Natural killer cell treated with Interleukin-12 subunit alpha and Interleukin-12 subunit beta and Interleukin-15 and Interleukin-18, amount 100 ng/mL, for 72 hours (primary cell): ENCODE measurements at places on chromosomes 13 and 19.

GRCh38 chr19:4442819-4443146 lies 14.8 kb downstream of the UBXN6 start:
- DNase-seq, result no peak

GRCh38 chr13:48491423-48492095 lies 41.3 kb downstream of the RCBTB2 start:
- DNase-seq, result no peak

- DNase-seq, result no peak
Observed at GRCh38 chr13:113821847-113822246, 42.0 kb downstream of the GAS6 start.

- DNase-seq, result no peak
Observed at GRCh38 chr19:51141181-51141580, 920 bp upstream of the SIGLEC7 start.

DNA sequence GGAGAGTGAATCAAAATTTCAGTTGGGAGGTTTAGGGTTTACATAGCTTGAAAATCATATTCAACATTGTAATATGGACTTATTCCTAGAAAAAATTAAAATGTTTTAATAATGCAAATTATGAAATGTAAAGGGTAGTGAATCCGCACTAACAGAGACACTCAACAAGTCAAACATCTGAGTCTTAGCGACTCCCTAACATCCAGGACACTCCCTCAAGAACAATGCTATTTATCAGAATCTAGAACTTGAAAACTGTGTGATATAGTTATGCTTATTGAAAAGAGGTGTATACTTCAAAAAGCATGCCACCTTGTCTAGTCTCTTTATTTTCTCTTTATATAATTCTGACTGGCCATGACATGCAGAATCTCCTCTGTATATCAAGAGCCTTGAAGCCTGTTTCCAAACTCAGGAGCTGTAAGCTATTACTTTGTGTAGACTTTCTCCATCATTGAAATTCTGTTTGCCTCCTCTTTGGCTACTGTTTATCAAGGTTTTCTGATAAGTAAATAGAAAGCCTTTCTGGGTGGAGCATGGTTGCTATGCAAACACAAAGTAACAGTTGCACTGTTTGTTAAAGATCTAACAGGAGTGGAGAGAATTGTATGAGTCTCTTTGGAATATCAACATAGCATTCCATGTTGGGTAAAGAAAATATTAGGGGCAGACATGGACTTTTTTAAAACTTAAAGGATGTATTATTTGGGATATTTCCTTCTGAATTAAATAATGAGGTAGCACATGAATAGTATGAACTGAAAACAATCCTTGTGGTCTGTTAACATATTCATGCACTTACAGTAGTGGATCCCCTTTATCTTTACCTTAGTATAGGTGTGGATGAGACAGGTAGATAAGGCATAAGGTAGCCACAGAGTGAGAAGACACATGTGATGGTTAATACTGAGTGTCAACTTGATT lies 56.4 kb upstream of the MBNL2 start:
- DNase-seq, result no peak

GRCh38 chr13:25281935-25282332 lies 5.4 kb downstream of the MTMR6 start:
- no peak for DNase-seq

DNA sequence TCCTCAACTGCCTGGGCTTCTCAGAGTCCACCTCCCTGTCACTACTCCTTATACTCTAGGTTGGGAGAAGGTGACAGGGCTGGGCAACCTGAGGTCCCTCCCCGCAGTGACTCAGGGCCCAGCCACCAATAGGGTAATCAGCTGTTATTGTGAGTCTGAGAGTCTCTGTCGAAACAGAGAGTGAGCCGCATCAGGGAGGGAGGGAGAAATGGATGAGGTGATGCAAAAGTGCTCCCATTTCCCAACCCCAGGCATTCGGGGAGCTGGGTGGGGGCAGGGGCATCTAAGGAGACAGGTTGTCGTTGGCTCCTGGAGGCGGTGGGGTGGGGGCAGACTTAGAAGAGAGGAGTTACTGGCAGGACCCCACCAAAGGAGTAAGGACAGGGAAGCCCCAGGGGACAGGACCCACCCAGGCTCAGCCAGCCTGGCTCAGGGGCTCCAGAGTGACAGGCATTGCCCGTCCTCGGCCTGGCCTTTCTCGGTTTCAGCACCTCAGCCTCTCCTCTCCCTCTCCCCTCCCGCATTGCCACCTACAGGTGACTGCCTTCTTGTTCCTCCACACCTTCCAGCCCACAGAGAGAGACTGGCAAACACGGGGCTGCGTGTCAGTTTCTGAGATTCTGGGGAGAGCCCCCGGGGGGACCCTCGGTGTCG lies at the start of gene DMKN:
Gene DMKN, minus strand, starts transcription at position 22 of the 654 bp plus-strand sequence. CDS start 174 bp downstream, outside the sequence.
- no peak for DNase-seq

DNA sequence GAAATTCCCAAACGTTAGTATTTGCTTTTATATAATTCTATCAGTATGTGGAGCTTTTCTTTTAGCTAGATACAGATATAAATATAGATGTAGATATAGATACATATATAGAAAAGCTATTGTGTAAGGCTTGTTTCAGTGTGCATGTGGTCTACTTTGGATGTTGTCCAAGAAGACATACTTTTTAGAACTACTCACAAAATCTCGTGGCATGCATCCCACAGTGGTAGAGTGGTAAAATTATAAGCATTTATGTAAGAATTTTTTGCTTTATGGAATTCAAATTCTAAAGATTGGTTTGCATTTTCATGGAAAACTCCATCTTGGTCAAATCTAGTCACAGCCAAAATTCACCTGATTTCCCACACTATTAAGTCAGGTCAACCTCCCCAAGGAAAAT lies 880.4 kb downstream of the EFNB2 start:
- no peak for DNase-seq

- DNase-seq, result no peak
Observed at GRCh38 chr13:67574320-67575233, 344.4 kb upstream of the PCDH9 start.
